ENCODE measurements at places on chromosomes 11 and 22.
A peak's percentile ranks its signal among the peaks of the same experiment; 100 is the strongest.

DNA sequence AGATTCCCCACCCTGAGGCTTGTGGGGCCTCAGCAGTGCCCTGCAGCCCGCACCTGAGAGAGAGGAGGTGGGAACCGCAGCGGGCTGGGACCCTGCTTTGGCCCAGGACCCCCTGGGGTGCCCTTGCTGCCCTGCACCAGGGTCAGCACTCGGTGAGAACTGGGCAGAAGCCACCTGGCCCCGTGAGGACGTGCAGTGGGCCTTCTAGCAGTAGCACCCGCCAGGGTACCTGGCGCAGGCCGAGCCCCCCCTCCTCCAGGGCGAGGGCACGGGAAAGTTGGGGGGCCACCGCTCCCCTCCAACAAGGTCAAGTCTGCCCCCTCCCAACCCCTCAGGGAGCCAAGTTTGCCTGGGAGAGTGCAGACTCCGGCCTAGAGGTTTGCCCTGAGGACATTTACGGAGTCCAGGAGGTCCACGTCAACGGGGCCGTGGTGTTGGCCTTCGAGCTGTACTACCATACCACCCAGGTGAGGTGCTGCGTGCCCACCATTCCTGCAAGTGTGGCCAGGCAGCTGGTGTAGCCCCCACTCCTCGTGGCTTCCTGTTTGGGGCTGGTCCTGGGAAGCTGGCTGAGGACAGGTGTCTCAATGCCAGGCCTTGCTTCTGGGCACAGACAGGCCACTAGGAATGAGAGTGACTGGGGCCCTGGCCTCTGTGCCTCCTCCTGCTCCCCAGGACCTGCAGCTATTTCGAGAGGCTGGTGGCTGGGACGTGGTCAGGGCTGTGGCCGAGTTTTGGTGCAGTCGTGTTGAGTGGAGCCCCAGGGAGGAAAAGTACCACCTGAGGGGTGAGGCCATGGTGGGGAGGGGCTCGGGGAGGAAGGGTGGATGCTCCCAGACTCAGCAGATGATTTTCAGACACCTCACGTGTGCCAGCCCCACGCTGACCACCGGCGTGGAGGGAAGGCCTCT is 3.5 kb downstream of the PGGHG start:
- no peak for DNase-seq

GRCh38 chr11:73467505-73467904 is 91.3 kb downstream of the RELT start:
- no peak for DNase-seq

GRCh38 chr22:46739094-46739870 is 1.2 kb upstream of the CERK start:
- peak; percentile 51 for DNase-seq

DNA sequence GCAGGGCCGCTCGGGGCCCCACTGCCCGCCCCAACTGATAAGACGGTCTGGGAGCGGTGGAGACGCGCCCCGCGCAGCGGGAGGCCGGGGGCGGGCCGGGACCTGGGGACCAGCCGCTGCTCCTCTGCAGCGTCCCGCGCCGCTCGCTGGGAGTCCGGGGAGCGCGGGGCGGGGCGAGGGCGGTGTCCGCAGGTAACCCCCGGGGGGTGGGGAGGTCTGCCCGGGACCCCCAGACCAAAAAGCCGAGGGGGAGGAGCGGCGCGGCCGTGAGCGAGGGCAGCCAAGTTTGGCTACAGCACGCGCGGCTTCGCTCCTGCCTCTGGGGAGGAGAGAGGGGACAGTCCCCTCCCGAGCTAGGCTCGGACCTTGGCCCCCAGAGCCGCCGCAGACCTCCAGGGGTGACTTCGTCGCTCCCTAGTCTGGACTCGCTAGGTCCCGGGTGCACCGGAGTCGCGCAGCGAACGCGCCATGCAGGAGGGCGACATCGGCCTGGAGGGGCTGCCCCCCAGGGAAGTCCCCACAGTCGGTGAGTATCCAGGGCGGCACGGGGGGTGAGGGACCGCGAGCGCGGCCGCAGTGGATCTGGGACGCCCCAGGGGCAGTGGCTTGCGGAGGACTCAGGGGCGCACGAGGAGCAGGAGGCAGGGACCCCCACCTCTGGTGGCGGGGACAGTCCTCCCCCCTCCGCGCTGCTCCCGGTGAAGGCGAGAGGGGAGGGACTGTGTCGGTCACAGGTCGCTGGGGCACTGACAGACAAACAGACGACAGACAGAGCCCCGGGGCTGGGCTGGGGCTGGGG is 92.3 kb upstream of the ANO1 start:
- DNase-seq, result no peak

- DNase-seq, result no peak
Measured at GRCh38 chr11:112226831-112227401, 688 bp downstream of the PTS start.

DNA sequence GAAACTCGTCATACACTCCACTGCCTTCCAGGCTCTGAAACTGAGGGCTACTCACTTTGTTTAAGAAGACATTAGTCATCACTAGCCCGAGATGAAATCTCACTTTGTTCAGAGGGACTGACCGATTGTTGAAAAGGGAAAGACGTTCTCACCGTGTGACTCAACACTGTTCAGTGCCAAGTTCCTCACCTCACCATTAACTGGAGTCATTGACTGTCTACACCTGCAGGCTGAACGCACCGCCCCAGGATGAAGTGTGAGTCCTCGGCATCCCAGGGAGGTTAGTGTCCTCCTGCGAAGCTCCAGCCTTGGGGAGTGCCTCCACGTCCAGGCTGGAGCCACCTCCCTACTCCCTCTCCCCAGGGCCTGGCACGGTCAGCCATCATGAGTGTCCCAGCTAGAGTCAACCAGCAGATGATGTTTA is 30.4 kb downstream of the FADD start:
- no peak for DNase-seq
